Urinary bladder (tissue), 4 donors: ENCODE measurements at places on chromosomes 1 and 21. TPM values are rescaled to one million over a fixed set of nuclear protein-coding genes. Genes with fewer than 3 reads are reported as not detected.

Gene PRELP
- total RNA-seq: 6.3 TPM

Gene ENO1
- 268 TPM for total RNA-seq

Gene SFN
- total RNA-seq: 8.6 TPM

Gene FNDC5
- total RNA-seq: 50.5 TPM

Gene TCHHL1
- total RNA-seq: not detected

Gene NCMAP
- 0.16 TPM for total RNA-seq

Gene C4BPB
- total RNA-seq: 1.6 TPM

Gene KRTAP19-1
- total RNA-seq: not detected

Gene RYR2
- total RNA-seq: 16.8 TPM

Gene PRAMEF25
- not detected for total RNA-seq

Gene PLA2G2D
- not detected for total RNA-seq

Gene RCC1
- total RNA-seq: 17.2 TPM

Gene DYRK3
- total RNA-seq: 12.8 TPM
